Thoracic aorta endothelial cell (primary cell): ENCODE measurements at places on chromosomes 1 and 21. TPM values are rescaled to one million over a fixed set of nuclear protein-coding genes. Genes with fewer than 3 reads are reported as not detected.

KRTAP11-1 gene
- total RNA-seq: not detected in 2 replicates

RABGGTB gene
- total RNA-seq: 134 and 166 TPM in 2 replicates

KCTD3 gene
- total RNA-seq: 39.1 and 55.4 TPM in 2 replicates

CD160 gene
- not detected in 2 replicates for total RNA-seq
